Stimulated activated CD4-positive, alpha-beta T cell treated with anti-CD3 and anti-CD28 coated beads, Interleukin-1b, Interleukin-23, amount 100 ng/mL, for 1 hour (primary cell): ENCODE measurements at places on chromosomes 16 and 17.

GRCh38 chr17:79954281-79955166, 81.1 kb downstream of the TBC1D16 start:
- no peak for DNase-seq

- no peak for DNase-seq
Observed at GRCh38 chr16:29834079-29834478, 13.8 kb downstream of the MVP start.

DNA sequence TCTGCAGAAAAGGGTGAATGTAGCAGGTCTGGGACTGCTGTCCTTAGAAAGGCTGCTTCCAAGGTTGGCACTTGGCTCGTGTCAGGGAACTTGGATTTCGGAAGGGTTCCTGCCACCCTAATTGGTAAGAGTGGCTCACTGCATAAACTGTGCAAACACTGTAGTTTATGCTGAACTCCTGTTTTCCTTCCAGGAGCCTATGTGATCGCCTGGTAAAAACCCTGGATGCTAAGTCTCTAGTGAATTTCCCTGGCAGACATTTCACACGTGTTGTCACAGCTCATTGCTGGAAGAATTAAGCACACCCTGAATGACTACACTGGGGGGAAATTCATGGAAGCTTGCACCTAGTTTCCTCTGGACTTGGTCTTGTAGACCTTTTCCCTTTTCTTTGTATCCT, 140.1 kb downstream of the SPECC1 start:
- DNase-seq: no peak

DNA sequence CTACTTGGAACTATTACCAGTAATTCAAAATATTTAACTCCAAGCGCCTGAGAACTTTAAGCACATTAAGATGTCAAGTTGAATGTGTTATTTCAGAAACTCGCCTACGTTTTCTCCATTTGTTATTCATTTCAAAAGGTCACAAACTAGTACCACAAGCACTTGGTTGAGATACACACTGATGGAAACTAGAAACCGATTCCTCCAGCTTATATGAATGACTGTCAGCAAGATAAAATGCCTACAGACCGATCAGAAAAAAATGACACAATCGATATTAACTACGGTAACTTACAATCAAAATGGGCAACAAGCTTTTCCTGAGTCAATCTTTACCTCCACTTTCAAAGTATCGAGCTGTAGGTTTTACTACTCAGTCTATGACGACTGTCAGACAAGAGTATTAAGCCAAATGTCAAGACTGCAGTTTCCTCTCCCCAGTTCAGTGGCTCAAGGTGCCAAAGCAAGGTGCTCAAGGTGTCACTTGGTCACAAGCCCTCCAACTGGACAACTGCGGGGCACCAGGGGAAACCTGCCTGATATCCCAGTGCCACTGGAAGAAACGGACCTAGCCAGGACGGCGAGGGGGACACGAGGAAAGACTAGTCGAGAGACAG, 678 bp downstream of the SRP68 start:
- no peak for DNase-seq

GRCh38 chr17:44602970-44603369, 45.7 kb downstream of the FZD2 start:
- DNase-seq: no peak

DNA sequence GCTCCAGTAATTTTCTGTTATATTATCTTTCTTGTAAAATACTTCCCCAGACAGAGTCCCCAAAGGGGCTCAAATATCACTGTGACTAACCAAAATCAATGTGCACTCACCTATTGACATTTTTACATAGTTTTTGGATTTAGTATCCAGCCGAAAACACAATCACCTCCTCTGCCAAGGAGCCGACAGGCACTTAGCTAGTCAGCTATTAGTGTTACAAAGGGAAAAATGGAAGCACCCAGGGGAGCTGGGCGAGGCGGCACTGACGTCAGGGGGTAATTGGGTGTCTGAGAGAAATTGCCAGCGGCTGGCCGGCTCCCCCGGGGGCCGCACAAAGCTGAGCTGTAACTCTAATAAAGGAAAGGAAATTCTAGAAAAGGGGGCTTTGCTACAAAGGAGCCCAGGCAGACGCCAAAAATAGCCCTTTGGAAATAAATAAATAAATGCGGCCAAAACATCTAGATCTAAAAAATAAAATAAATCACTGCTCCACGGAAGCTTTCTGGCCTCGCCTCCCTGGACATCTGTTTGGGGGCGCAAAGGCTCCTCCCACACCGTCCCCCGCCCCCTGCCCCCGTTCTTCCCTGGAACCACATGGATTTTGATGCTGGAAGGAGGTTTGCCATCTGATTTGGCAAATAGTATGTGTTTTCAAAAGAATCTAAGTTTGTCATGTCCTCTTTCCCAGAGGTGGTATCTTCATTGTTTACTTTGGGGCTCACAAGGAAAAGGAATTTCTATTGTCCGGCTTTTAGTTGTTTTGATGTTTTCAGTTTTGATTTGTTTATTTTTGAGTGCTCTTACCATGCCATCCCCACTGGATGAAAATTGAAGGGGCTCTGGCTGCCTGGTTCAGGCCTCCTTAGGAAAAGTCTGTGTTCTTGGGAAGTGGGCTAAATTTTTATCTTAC, 156.7 kb downstream of the ZNF423 start:
- DNase-seq: no peak
